ENCODE measurements at places on chromosomes 3 and 15. TPM values are rescaled to one million over a fixed set of nuclear protein-coding genes. Genes with fewer than 3 reads are reported as not detected.

GRCh38 chr15:80945605-80946004 lies 44.0 kb downstream of the MESD start:
- DNase-seq = no peak

- no peak for DNase-seq
Measured at GRCh38 chr15:97036301-97036700, 705.8 kb downstream of the NR2F2 start.

DNA sequence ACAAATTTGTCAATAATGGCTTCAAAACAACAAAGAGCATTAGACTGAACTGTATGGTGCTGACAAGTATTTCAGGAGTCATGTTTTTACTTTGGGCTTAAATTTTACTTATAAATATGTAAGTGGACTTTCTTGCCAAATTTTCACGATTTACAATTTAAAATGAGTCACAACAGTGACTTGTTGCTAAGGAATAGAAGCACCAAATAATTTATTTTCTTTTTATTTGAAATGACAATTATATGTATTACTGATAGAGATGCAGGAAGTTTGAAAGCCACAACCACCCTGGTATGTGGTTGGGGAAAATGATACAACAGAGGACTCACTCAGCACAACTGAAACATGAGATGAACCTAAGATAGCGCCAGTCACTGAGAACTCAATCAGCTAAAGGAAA lies 90.3 kb downstream of the FMN1 start:
- no peak for DNase-seq

DNA sequence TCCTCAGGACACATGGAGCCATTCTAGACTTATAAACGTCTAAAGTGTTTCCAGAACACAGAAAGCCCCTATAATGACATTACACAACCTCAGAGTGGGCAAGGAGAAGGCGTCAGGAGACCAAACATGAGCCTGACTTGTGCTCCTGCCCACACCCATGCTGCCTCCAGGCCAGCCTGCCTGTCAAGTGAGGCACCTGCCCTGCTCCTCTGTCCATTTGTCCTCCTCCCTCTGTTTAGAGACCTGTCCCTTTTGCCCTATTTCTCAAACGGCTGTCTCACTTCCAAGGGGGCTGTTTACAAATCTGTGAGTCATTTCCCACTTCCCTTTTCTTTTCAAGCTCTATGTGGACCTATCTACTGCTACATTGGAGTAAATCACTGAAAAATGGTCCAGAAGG lies 21.0 kb downstream of the ZDHHC3 start:
- DNase-seq = no peak

GRCh38 chr15:56241374-56242105 lies 2.1 kb downstream of the RFX7 start:
- DNase-seq = no peak

DNA sequence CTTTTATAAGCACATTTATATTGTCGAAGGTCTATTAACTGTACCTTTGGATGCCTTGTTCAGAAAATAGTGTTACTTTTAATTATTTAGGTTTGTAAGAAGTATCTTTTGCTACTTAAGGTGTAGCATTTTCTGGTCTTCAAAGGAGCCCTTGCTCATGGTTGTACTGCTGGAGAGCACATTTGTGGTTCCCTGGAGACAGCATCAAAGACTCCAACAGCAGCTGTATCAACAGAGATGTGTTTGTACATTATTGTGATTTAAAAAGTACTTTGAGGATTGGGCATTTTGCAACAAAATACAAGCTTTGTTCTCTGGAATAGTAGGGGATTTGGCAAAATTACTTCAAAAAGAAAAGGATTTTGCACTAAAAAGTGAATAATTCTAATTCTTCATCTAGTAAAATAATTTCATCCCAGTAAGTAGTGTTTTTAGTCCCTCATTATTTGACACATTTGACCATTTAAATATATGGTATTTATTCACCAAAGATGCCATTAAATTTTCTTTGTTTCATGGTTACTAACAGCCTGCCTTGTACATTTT lies 16.5 kb downstream of the TBC1D23 start:
- no peak for DNase-seq

GRCh38 chr3:23837286-23837685 lies 31.5 kb downstream of the UBE2E1 start:
- DNase-seq = no peak

- no peak for DNase-seq
Measured at GRCh38 chr15:94198633-94199032, 32.7 kb upstream of the MCTP2 start.

GRCh38 chr3:159158801-159159200 lies 356.9 kb downstream of the MFSD1 start:
- no peak for DNase-seq

GRCh38 chr15:48370460-48370859 lies 39.2 kb downstream of the DUT start:
- DNase-seq = no peak

DNA sequence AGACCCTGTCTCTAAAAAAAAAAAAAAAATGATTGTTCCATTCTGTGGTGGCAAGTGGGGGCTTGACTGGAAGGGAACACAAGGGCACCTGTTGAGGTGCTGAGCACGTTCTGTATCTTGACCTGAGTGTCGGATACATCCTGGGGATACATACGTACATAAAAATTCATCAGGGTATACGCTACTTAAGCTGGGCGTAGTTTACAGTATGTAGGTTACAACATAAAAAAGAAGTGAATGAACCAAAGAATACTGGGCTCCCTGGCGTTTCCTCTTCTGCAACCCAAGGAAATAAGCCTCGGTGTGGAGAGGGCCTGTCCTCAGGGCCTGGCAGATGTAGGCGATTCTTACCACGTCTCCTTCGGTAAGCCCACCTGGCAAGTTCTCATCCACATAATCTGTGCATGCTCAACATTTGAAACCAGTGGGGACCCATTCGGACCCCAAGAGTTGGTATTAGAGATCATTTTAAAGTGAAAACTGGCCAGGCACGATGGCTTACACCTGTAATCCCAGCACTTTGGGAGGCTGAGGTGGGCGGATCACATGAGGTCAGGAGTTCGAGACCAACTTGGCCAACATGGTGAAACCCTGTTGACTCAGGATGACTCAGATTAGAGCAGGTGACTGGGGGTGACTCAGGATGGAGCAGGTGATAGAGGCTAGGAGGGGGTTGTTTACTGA lies 5.1 kb upstream of the MUC20 start:
- no peak for DNase-seq

GRCh38 chr3:156189927-156190326 lies 69.5 kb downstream of the KCNAB1 start:
- DNase-seq = no peak

- DNase-seq = no peak
Measured at GRCh38 chr3:21505711-21506460, 245.1 kb downstream of the ZNF385D start.

GRCh38 chr3:149971403-149972075 lies 844 bp upstream of the PFN2 start:
- DNase-seq = peak; percentile 68

GRCh38 chr3:120177151-120177550 lies 82.9 kb upstream of the GSK3B start:
- peak; percentile 87 for DNase-seq

DNA sequence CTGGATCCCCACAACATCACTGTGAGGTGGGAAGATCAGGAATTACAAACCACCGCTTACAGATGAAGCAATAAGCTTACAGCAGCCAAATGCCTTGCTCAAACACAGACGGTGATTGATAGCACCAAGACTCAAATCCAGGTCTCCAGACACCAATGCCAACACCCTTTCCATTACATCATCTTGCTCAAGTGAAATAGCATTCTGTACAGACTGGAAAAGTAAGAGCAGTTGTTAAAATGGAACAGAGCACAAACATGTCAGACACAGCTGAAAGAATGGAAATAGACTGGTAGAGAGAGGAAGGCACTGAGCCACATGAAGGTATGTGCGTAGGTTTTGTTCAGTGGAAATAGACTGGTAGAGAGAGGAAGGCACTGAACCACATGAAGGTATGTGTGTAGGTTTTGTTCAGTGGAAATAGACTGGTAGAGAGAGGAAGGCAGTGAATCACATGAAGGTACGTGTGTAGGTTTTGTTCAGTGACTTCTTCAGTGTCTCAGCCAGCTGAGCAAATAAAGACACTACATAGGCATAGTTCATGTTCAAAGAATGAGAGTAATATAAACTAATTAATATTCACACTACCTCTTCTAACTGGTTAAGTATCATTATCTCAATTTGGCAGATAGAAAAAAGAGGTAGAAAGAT lies 15.6 kb downstream of the CLDN1 start:
- DNase-seq = no peak

- DNase-seq = no peak
Measured at GRCh38 chr3:123084738-123085237, 18.0 kb downstream of the PDIA5 start.

GRCh38 chr15:65790694-65791334 lies 1.3 kb downstream of the DENND4A start:
- DNase-seq = no peak

GRCh38 chr3:191358929-191359328 lies 28.6 kb upstream of the UTS2B start:
- no peak for DNase-seq

GRCh38 chr3:13364602-13365271 lies 55.4 kb downstream of the NUP210 start:
- DNase-seq = no peak

GRCh38 chr3:42172047-42172654 lies 81.0 kb downstream of the TRAK1 start:
- no peak for DNase-seq

- DNase-seq = no peak
Measured at GRCh38 chr15:88630141-88630721, 8.6 kb upstream of the ISG20 start.

DNA sequence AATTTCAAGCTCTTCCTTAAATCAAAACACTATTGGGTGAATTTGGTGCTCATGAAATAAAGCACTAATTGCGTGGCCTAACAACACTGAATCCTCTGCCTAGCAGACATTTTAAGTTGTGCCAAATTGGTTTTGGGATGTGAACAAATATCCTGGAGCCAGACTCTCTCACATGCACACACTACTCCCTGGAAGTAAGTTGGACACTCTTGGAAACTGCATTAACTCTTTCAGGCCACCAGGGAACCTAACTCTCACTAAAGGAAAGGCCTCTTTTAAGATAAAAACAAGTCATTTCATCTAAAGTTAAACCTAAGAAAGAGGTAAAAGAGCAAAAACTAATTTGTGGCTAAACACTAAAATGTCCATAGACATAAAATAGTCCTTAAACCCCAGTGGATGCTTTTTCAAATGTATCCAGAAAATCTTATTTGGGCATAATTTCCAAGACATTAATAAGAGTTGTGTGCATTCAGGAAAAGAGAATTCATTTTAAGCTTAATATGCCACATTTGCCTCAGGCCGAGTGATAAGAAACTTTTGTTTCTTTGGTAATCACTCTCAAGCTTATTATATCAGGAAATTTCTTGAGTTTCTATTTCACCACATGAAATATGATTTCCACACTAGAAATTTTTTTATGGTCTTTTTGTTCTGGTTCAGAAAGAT lies 61.8 kb downstream of the ZBTB20 start:
- no peak for DNase-seq

- DNase-seq = no peak
Measured at GRCh38 chr3:37537914-37538691, 323.6 kb upstream of the CTDSPL start.

DNA sequence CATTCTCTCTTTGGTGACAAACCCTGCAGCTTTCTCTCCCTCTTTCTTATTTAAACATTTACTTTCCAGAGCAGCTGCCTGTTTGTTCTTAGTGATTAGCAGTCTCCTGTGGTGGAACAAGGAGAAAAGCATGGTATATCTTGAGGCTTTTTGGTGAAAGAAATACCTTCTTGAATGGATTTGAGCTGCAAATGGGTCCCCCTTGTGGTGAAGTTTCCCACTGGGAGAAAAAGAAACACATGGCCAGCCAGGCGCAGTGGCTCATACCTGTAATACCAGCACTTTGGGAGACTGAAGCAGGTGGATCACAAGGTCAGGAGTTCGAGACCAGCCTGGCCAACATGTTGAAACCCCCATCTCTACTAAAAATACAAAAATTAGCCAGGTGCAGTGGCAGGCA lies 48.3 kb upstream of the ACP3 start:
- DNase-seq = no peak

DNA sequence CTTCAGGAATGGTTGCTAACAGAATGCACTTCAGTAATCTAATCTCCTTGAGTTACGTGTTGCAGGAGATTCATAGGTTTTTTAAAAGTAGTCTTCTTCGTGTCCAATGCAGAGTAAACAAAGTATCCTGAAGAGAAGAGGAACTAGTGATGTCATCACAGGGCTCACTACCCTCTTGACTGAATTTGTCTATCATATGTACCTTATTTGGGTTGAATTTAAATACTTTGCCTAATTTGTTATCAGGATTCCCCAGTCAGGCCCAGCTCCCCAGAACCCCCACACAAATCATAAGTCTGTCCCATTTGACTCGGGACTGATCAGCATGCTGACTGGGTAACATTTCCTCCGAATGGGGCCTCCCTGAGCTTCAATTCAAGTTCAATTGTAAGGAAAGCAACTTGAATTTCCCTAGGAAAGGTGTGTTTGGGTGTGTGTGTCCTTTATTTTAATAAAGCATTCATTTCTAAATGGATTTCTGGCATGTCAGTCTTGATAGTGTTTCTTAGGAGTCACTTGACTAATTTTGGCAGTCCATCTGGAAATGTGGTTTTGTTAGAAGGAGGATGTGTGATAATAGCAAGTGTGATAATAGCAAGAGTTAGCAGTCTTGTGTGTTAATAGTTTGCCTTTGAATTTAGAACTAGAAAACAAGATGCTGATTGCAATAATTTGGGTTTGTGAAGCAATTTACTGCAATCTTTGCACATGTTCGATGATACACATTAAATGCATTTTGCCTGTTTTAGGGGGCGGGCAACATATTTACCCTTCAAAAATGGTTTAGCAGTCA lies 21.9 kb downstream of the OXNAD1 start:
- no peak for DNase-seq

DNA sequence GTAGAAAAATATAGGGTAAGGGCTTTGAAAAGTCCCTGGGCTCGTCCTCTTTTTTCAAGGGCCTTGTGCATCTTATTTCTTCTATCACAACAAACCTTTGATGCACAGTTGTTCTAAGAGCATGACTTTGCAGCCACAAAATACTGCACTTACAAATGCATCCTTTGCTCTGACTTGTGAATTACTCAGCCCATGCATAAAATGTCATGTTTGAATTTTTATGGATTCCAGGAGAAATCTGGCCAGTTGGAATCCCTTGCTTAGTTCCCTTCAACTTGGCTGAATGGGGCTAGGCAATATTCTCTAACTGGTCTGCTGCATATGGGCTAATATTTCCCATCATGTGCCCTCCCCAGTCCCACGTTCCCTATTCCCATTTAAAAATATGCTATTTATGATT lies 523.9 kb upstream of the RGMA start:
- DNase-seq = no peak

LMOD3 gene
- not detected for total RNA-seq

ZKSCAN7 gene
- 4.1 TPM for total RNA-seq

FOXB1 gene
- not detected for total RNA-seq

THAP10 gene
- 3.9 TPM for total RNA-seq

GRM7 gene
- total RNA-seq = not detected

SLC12A1 gene
- total RNA-seq = not detected

SNTN gene
- total RNA-seq = not detected

DNAH12 gene
- total RNA-seq = not detected

GNB5 gene
- 58.9 TPM for total RNA-seq

NRROS gene
- not detected for total RNA-seq

U2SURP gene
- 76.0 TPM for total RNA-seq

ZDHHC23 gene
- total RNA-seq = 0.45 TPM

STRIT1 gene
- total RNA-seq = not detected

MYO5A gene
- total RNA-seq = 23.2 TPM

SST gene
- total RNA-seq = not detected

TGM5 gene
- 0.24 TPM for total RNA-seq

NOP10 gene
- 248 TPM for total RNA-seq
